ENCODE measurements at places on chromosomes 3 and 15.

DNA sequence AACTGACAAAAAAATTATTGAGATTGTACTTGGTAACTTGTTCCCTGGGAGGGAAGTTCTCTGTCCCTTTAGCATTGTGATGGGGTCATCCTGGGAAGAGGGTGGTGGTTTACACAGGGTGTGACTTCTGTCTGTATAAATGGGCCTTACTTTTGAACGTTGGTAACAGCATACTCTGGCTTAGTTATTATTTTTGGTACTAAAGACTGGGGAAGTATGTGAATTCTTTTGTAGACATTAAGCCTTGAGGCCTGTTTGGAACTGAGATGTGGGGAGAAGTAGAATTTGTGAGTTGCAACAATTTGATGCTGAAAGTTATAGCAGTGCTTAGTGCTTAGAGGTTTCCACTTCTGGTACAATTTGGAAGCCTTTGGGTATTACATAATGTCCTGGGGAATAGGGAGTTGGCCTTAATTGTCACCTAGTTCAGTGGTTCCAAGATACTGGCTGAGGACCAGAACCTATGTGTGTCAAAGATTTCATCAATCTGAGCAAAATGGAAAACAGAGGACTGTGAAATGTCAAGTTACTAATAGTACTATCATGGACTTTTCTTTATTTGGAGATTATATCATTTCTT, 15.9 kb downstream of the TLNRD1 start:
- DNase-seq, result no peak

DNA sequence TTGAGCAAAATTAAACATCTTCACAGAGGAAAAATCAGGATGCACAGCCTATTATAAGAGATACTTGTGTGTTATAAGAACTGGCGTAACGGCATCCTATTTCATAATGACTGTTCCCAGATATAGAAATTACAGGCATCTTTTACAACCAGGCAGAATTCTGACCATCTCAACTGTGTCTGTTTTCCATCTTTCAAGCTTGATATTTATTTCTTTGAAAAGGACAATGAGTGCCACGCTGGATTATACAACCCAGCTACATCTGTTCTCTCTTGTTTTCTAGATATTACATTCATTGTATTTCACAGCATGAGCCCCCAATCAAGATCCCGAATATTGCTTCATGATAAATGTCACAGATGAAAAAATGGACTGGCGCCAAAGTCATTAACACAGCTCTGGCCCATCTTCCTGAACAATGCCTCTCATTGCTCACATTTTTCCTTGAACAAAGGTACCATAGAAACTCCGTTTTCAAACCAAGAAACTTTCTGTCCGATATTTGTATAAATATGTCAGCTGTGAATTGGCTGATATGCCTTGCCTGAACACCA, 420.6 kb downstream of the TBL1XR1 start:
- DNase-seq, result no peak

GRCh38 chr3:69665026-69665737, 74.1 kb upstream of the MITF start:
- no peak for DNase-seq

DNA sequence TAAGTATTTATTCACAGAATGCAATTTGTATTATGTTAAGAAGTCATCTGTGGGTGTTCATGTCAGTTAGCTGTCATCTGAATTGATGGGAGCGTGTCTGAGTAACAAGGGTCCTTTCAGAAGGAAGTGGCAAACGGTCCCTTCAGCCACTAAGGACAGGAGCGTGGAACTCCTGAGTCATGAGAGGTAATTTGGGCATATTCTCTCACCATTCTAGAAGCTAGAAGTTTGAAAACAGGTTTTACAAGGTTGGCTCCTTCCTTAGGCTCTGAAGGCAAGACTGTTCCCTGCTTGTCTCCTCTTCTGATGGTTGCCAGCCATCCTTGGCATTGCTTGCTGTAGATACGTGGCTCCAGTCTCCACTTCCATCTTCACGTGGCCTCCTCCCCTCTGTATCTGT, 19.7 kb downstream of the ABHD2 start:
- no peak for DNase-seq

DNA sequence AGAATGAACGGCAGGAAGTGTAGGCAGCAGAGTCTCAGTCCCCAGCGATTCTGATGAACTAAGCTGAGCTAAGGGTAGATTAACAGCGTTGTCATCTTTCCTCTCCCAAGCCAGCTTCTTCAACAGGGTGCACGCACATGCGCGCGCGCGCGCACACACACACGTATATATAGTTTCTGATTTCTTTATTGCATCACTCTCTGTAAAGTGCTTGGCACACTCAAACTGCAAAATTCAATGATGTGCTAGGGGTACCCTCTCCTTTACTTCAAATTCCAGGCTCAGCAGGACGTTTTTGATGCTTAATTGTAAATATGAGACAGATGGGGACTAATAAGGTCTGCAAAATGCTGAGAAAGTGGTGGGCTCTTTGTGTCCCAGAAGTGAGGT, 26.1 kb upstream of the VPS8 start:
- no peak for DNase-seq

GRCh38 chr15:80606511-80607071, 88.5 kb upstream of the ABHD17C start:
- no peak for DNase-seq

- no peak for DNase-seq
These were observed 109.1 kb downstream of the IQSEC1 start for GRCh38 chr3:12963922-12964701.

GRCh38 chr3:189512821-189513220, 118.4 kb upstream of the TP63 start:
- no peak for DNase-seq

- DNase-seq, result no peak
These were observed 7.4 kb downstream of the IL12A start for GRCh38 chr3:159996018-159996417.

GRCh38 chr3:94423578-94423977, 360.7 kb downstream of the NSUN3 start:
- DNase-seq, result no peak

GRCh38 chr3:184812662-184813042, 686 bp downstream of the VPS8 start:
- DNase-seq, result no peak

GRCh38 chr15:75455982-75456531, 4.6 kb upstream of the SIN3A start:
- DNase-seq, result peak; percentile 64

DNA sequence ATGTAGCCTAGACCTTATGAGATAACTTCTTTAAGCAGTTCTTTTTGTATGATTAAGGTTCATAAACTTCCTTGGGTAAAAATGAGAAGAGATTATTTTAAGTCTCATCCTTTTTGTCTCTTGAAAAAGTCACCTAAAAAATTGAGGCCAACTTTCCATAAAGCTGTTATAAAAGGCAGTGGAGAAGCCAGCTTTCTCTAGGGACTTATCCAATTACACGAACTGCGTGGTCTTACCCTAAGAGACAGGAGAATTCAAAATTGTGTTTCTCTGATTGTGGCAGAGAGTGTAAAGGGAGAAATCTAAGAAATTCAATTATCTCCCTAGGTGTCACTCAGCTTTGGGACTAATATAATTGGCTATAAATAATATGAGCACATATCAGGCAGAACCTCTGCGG, 262.0 kb downstream of the SHOX2 start:
- no peak for DNase-seq

DNA sequence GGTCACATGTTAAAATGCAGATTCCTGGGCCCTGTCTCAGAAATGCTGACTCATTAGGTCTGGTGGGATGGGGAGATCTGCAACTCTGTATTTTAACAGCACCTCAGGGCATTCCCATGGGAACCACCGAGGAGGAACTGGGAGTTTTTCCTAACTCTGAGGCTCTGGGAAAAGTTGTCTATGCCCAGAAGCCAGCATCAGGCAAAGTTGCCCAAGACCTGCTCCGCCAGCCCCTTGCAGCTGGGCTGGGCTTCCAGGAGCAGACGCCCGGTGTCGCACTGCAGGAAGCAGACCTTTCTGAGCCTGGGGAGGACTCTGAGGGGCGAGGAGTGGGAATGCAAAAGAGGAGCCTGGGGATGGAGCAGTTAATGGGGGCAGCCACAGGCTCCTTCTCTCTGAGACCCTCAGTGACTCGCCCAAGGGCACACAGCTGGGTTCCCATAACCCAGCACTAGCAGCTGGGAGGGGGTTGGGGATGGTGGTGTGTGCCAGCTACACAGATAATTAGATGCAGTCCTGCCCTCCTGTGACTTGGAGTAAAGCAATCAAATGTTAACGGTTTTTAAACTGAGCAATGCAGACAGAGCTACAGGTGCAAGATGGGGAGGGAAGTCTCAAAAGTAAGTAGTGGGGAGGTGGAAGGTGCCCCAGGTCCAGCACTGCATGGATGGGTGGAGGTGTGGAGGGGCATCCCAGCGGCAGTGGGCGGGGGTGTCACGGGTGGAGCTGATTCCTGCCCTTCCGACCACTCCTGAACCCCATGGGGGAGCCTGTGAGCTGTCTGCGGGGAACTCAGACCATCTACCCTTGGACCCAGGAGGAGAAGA, 100.4 kb downstream of the LSM3 start:
- DNase-seq, result no peak

DNA sequence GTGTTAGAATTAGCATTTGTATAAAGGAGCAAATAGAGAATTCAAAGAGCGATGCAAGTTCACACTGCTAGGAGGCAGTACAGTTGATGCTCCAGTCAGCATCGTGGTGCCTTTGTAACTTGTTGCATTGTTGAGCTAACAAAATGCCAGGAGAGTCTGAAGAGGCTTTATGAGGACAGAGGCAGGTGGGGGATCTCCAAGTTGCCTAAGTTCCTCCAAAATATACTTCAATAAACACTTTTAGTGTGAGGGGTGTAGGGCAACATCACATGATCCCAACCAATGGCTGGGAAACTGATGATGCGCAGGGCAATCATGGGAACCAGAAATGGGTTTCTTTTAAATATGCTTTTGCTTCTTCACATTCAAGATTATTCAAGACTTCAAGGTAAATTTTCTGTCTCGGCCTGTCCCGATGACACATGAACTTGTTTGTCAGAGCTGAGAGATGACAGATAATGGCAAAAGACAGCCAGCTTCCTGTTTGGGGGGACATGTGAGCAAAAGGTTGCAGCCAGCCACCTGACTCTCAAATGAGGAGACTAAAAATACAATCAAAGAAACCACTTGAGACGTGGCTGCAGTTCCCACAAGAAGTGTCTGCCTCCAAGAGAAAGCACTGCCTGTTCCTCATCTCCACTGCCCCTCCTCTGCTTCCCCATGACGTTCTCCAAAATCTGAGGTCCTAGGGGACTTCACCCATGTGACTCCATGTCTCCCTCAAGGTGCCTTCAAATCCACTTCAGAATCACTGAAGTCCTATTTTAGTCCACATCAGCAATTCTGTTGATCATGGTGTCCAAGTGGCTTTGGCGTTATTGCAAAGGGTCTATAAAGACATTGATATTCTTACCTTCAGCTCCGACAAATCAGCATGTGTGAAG, 39.3 kb downstream of the KLHL6 start:
- DNase-seq, result peak; percentile 74

DNA sequence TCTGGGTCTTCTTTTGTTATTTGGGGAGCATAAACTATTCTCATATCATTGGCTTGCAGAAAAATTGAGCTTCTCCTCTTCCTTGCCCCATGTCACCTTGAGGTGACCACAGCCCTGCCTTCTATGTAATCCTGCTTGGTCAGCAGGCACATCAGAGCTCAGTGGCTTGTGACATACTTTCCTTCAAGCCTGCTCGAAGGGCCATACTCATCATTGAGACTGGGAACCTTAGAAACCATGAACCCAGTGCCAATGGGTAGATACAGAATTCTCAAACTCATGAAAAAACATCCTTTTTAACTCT, 3.7 kb upstream of the CCR2 start:
- DNase-seq, result no peak

- no peak for DNase-seq
These were observed 46.5 kb downstream of the EPHA6 start for GRCh38 chr3:96860882-96861281.

DNA sequence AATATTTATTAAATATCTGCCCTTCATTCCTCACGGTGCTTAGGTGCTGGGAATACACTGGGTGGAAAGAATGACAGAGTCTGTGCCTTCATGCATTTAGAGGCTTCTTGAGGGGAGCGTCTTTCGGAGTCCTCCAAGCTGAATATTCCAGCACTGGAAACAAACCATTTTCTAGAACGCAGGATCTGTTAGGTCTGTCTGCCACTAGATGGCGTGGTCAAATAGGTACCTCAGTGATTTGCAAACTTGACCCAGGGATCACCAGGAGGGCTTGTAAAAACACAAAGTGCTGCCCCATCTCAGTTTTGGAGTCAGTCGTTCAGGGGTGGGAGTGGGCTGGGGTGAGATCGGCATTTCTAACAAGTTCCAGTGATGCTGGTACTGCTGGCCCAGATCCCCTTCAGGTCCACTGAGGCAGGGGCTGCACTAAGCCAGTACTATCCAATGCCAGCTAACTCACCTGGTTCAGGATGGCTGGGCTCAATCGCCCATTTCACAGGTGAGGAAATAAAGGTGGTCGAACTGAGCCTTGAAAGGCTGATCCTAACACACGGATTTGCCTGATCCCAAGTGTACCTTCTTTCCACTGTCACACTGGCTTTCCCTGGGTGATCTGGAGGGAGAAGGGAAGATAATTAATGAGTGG, 14.8 kb downstream of the ARNT2 start:
- DNase-seq, result no peak

DNA sequence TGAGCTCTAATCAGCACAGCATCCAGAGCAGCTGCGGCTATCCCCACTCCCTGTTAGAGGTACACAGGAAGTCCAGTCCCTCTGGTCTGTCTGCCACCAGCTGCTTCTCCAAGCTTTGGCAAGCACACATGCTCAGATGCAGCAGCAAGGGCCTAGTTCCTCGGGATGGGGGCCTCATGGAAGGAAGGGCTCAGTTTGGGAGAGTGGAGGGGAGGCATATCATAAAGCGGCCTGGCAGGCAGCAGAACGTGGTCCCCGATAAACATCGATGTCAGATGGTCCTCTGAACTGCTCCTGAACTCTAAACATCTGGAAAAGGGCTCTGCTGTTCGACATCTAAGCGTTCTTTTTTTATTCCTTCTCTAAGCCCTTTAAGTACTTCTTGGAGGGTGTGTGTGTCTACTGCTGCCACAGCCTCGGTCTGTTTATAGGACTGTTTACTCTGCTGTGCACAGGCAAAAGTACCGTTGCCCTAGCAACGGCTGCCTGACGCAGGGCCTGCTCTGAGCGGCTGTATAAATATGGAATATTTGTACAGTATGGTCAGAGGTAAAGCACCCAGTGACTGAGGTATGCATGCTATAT, 74.6 kb downstream of the PRICKLE2 start:
- DNase-seq, result no peak

All from CD4-positive, alpha-beta T cell treated with Interleukin-1 beta for 1 hour (primary cell).